ENCODE measurements at places on chromosomes 6 and 20.

GRCh38 chr6:15616261-15616660 is 46.6 kb downstream of the DTNBP1 start:
- no peak for DNase-seq

DNA sequence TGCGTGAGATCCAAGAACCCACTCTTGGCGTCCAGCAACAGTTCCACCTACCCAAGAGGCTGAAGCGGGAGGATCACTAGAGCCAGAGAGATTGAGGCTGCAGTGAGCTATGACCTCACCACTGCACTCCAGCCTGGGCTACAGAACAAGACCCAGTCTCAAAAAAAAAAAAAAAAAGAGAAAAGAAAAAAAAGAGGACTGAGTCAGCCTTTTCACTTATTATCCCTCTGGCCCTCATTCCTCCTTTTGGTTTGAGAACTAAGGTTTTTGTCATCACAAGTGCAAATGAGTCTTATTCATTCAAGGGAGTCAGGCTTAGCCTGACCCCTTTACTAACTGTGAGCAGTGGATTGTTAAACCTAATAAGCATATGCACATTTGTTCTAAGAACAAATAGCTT is 37.9 kb upstream of the JARID2 start:
- DNase-seq = no peak

DNA sequence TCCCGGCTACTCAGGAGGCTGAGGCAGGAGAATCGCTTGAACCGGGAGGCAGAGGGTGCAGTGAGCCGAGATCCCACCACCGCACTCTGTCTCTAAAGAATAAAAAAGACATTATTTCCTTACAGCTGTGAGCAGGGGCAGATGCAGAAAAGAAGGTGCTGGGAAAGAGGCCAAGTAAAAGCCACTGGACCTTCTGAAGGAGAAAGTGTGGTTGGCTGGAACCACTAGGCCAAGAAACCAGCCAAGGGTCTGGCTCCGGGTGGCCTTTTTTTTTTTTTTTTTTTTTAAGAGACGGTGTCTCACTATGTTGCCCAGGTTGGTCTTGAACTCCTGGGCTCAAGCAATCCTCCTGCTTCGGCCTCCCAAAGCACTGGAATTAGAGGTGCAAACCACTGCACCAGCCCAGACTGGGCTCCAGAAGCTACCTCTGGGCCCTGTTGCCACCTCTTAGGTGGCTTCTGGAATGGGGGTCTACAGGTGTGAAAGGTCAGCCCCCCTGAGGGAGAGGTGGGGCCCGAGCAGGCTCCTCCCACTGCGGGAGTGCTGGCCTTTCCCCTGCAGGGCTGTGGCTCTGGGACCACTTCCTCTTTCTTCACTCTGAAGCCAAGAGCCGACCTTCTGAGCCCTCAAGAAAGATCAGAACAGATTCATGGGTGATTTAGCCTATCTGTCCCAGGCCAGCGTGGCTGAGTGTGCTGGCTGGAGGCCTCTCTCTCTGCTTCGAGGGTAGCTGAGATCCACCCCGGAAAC is at the start of gene FGD2:
Gene FGD2, plus strand, starts transcription at position 595 of the 750 bp plus-strand sequence. CDS start 163 bp downstream, outside the sequence.
- no peak for DNase-seq

DNA sequence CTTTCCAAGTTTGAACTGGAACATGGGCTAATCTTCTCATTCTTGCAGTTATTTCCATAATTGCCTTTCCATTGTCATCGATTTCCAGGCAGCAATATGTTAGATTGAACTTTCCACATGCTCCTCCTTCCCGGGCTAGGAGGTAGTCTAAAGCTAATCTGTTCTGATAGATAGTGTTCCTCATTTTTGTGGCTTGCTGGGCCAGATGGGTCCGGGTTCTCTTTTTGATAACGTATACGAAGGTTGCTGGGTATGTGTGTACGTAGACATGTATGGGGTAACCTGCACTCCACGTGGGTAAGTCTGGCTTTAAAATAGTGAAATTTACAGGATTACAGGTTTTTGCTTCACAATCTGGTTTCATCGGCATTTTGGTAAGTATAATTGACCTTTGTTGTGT is 14.0 kb upstream of the GMPR start:
- DNase-seq = no peak

DNA sequence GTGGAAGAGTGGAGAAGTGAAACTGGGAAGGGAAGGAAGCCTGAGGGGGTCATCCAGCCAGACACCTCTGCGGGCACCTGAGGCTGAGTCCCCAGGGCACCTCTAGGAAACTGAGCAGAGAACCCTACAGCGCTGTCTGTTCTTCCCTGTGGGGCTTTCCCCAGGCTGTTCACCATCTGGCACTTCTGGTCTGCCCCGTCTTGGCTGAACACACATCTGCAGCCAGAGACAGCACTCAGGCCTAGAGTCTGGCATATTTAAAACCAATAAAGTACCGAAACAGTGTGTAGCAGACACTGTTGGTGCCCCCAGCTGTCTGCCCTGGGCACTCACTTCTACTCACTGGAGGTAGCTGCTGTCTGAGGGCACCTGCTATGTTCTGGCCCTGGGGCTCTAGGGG is 9.4 kb upstream of the ARFGEF2 start:
- DNase-seq = no peak

DNA sequence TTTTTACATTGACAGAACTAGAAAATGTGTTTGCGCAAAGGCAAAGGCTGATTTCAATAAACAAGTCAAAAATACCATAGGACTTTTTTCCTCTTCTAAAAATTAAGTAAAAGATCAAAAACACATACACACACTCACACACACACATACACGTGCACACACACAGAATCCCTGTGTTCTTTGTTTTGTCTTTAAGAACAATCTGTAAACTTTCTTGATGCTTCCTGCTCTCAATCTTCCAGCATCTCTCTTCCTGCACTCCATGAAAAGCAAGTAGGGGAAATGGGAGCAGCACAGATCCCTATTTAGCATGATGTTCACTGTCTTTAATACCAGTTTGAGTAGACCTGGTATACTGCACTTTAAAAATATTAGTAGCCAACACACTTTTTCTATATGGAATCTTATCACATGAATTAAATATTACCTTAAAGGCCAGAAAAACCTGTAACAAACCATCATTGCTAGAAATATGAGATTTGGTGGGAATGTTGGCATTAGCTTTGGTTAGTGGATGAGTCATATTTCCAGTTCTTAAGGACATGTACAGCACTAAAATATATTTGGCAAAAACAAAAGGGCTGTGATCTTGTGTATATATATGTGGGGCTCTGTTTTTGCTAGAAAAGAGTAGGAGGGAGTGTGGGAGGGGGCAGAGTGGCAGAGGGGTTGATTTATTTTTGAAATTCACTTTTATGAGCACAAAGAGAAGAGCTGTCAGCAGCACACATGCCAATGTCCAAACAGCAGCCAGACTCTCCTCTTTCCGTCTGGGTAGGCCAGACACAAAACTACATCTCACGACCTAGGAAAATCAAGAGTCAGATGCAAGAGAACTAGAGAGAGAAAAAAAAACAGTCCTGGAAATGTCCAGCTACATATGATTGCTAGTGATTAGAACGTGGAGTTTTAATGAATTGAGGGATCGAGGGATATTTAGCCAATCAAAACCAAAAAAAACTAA is 4.6 kb downstream of the PTPRK start:
- no peak for DNase-seq

DNA sequence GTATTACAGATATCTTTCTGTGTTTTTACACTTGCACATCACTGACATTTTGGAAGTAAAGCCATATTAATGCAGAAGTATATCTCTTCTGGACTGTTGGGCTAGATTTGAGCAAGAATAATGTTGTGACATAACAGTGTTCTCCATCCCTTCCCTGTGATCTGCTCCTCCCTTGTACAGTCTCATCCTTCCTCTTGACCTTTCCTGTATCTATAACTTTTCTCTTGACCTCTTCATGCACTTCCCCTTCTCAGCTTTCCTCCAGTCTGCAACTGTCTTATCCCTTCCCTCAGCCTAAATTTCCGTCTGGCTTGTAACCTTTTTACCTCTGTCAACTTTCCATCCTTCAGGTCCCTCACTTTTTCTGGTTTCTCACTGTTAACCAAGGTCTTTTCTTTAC is 29.8 kb downstream of the NCOA3 start:
- no peak for DNase-seq

DNA sequence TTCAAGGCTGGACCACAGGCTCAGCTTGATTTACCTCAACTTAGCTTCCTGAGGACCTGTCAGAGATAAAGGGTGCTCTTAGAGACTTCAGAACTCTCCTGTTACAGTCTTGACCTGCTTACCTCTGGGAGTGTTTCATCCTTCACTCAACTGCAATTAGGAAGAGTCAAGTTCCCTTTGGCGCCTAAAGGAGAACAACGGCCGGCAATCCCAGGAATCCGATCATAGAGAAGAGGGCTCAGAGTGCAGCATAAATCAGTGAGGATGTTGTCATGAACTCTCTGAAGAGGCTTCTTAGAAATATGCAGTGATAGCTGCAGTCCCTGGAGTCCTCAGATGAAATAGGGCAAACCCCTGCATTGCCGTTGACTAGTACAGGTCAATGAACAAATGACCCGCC is 36.4 kb downstream of the LYRM2 start:
- DNase-seq = no peak

DNA sequence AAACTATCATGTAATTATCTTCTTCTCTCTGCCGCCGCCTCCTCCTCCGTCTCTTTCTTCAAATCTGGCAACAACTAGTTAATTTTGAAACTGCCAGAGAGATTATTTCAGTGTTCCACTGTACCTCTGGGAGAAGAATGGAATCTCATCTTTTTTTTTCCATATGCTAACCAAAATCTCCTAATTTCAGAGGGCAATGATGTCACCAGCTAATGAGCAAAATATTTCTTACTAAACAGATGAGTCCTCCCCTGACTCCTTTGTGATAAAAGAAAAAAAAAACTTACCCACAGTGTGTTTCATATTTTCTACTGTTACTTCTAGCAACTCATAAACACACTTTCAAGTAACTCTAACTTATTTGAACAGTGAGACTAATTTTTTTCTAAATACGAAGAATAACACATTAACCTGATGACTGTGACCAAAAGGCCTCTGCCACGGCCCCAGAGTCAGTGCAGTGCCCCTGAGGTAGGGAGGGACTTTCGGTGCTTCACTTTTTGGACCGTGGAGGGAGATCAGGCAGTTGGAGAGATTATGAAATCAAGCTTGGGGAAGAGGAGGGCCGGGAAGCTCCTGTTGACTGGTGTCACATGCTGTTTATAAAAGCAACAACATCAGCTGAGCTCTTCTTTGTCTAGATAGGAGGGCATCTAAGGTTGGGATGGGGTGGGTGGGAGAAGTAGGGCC is 159.6 kb downstream of the SASH1 start:
- DNase-seq = no peak

- DNase-seq = no peak
Observed at GRCh38 chr6:22471132-22471690, 98.2 kb upstream of the HDGFL1 start.

- DNase-seq = no peak
Observed at GRCh38 chr6:7087066-7087465, 20.7 kb upstream of the RREB1 start.

DNA sequence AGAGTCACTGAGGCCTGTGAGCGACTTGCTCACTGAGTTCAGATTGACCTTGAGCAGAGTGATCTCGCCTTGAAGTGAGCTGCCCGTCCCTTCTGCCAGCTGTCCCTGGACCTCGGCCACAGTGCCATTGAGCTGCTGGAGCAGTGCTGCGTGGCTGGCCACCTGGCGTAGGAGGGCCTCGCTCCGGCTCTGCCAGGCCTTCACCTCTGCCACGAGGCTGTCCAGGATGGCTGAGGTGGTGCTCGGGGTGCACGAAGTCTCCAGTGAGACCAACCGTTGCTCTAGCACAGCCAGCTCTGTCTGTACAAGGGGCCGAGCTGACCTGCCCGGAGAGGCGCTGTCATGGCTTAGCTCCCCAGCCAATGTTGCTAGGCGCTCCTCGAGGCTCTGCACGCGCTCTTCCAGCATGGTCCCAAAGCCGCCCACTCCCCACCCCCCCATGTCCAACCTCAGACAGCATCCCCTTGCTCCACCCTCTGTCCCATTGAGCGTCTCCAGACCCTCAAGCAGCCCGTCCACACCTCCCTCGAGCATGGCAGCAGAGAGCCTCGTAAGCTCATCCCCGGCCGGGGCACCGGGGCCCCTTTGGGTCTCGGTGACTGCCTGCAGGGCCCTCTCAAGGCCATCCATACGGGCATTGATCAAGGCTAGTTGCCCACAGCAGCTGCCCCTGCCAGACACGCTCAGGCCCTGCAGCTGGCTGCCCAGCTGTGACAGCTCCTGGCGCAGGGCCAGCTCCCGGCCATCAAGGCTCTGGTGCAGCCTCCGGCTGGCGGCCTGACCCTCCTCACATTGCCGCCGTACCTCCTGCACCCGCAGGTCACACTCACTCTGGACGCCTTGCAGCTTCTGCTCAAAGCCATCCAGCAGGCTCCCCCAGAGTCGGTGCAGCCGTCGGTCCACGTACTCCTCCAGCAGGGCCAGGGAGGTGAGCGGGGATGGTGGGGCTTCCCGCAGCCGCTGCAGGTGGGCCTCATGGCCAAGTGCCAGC is 4.6 kb downstream of the EMILIN3 start:
- no peak for DNase-seq

DNA sequence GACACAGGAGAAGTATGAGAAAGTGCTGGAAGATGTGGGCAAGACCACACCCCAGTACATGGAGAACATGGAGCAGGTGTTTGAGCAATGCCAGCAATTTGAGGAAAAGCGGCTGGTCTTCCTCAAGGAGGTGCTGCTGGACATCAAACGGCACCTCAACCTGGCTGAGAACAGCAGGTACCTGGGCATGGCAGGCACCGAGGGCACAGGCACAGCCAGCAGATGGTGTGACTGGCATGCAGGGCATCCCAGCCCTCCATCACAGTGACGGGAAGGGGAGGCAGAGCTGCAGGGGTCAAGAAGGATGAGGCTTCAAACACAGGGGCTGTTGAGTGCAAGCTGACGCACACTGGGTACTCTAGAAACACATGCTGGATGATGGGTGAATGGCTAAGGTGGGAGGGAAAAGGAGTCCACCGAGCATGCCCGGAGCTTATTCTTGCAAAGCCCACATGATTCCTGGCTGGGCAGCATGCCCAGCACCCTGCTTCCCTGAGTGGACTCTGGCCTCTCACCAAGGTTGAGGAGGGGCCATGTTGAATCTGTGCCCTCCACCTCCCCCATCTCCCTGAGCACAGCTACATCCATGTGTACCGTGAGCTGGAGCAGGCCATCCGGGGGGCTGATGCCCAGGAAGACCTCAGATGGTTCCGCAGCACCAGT is 26.3 kb downstream of the SPDEF start:
- no peak for DNase-seq

All from activated CD4-positive, alpha-beta T cell treated with anti-CD3 and anti-CD28 coated beads for 4 hours (primary cell).